Stimulated activated CD8-positive, alpha-beta memory T cell treated with anti-CD3 and anti-CD28 coated beads, Interleukin-7, amount 100 ng/mL, for 24 hours (primary cell): ENCODE measurements at places on chromosomes 13 and 19.

DNA sequence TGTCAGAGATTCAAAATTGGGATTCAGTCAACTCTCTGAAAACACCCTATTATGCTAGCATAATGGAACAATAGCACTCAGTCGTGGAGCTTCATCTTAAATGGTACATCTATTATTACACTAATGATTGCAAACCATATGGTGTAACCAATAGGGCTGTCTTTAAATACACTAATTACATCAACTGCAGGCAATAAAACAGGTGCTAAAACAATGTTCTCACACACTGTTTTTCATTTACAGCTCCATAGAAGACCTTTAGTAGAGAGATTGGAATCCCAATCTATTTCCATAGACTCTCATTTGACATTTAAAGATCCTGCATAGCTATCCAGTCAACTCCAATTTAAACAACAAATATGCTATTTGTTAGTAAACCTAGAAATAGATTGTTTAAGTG lies 1917.4 kb downstream of the OLFM4 start:
- no peak for DNase-seq

- DNase-seq, result no peak
These were observed at the start of gene F2RL3 for GRCh38 chr19:16888629-16889365. TSS of gene F2RL3 (plus strand) at chr19:16888999. CDS start at chr19:16889190, 191 bp downstream.

DNA sequence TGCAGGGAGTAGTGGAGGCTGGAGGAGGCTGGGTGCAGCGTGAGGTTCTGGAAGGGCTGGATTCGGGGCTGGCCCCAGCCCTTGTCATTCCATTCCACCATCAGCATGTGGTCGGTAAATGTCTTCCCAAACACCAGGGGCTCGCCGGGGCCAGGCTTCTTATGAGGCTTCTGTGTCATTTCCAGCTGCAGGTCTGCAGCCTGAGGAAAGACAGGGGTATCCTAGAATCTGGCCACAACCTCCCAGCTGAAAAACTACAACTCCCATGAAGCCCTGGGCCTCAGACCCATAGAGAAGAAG lies 4.4 kb downstream of the BCAT2 start:
- DNase-seq, result no peak

DNA sequence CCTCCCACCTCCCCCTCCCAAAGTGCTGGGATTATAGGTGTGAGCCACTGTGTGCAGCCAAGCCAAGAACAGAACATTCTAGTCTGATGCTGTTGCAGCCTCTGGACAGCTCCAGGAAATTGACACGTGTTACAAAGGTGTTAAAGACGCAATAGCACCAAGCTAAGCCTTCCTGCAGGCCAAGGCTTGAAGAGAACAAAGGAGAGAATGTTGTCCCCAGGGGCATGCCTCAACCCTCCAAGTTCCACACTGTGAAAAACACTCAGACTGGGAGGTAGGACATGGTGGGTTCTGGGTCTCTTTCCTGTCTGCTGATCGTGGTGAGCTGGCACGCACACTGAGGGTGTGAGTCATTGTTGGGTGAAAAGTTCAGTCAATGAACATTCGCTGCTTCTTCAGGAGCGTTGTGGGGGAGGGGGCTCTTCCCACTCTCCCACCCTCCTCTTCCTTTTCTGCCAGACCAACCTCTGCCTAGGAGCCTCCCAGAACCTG lies 5.3 kb upstream of the PTPRS start:
- DNase-seq, result no peak

DNA sequence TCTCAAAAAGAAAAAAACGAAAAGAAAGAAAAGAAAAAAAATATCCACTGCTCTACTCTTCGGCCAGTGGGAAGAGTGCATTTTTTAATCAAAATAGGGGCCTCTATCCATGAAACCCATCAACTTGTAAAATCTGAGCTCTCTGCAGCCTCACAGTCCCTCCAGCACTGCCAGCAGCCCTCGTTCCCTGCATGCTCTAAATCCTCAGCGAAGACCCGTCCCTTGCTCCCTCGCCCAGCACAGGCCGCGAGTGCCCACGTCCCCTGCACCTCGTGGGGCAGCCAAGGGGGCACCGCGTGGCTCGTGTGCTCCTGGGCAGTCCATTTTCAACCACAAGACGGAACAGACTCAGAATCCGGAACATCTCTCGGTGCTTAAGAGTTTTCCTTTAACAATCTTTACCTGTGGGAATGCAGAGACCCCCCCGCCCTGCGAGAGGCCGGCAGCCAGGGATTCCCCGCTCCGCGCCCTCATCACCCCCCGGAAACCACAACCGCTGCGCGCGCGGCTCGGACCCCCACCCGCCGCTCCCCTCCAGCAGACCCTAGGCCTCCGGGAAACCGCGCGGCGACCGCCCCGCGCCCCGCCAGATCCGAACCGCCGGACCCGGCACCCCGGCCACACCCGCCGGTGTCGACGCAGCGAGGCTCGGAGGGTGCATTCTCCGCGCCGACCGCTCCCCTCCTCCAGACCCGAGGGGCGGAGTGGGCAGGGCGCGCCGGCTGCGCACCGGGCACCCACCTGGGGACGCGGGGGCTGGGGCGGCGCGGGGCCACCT lies 638 bp downstream of the ANKRD27 start:
- DNase-seq, result no peak

- no peak for DNase-seq
These were observed 160.5 kb downstream of the STK24 start for GRCh38 chr13:98416408-98416807.

GRCh38 chr13:22243469-22244163 lies 572.7 kb downstream of the FGF9 start:
- DNase-seq, result no peak

- no peak for DNase-seq
These were observed 14.6 kb downstream of the RAB20 start for GRCh38 chr13:110546926-110547325.

DNA sequence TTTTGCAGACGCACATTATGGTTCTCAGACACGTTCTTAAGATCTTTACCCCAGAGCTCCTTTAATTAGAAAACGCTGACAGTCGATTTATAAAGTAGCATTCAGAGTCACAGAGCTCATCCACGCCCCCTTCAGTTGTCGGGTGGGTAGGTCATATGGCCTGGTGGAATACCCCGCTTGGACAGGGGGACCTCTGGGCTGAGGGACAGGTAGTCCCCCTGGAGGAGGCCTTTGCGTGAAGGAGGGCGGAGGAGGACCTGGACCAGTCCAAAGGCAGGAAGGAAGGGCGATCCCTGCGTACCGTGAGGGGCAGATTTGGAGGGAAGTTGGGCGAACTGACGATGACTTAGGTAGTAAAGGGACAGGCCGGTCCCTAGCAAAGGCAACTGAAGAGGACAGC lies 20.5 kb downstream of the VASP start:
- no peak for DNase-seq

DNA sequence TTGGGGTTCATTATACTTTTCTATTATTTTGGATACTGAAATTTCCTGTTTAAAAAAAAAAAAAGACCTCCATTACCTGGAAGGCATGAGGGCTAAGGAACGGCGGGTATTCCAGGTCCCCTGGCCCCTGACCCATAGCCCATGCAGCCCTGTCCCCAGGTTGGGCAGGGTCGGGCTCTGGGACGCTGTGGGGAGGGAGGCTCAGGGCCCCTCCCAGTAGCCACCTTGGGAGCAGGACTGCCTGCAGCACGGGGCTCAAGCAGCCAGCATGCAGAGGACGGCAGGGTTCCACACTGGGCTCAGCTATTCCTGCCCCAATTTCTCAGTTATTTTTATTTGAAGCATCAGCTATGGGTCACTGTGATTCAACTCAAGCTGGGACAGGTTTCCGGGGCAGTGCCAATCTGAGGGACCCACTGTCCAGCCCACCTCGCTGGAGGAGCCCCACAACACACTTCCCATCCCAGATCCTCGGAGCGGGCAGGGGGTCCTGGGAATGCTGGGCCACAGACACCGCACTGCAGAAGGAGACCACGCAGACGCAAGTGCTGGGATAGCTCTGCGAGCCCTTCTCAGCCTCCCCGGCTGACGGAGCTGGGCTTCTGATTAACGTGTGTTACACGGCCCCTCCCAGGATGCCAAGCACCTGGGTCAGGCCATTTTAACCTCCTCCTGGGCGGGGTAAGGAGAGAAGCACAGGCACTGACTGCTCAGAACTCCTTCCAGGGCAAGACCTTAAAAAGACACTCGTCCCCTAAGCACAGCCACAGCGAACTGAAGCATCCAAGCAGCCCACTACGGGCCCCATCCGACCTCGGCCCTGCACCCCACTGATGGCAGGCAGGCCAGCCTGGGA lies 60.1 kb downstream of the PEPD start:
- no peak for DNase-seq

DNA sequence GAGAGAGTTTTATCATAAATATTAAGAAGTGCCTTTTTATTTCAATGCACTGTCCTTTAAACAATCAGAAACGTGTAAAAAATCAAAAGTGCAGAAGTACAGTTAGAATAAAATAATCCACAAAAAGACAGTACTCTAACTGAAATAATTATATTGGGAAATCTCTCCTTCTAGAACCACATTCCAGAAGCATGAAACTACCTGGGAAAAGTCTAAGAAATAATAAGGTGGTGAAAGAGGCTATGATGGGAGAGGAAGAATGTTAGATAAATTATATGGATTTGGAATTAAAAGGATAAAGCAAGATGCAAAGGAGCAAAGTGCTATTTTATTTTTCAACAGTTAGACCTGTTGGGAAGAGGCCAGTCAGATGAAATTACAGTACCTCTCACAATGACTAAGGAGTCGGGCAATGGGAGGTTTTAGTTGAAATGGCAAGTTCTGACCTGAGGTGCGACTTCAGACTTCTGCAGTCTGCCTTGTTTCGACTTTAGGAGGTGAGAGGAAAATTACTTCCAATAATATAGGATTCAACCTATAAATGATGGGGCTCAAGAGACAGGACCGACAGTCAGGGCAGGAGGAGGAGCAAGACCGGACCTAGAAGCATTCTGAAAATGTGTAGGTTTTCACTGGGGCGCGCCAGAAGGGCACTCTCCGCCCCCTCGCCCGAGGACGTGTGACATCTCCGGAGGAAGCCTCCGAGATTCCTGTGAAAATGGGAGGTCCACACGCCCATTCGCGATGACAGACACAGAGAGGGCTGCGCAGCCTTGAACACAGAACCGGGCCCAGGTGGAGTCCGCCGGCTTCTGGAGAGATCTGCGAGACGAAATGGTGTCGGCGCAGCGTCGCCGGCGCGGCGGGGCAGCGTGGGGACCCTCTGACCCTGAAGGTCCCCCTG lies 717 bp downstream of the SPRYD7 start:
- DNase-seq, result peak; percentile 1

GRCh38 chr13:35092251-35092650 lies 150.2 kb downstream of the NBEA start:
- no peak for DNase-seq

DNA sequence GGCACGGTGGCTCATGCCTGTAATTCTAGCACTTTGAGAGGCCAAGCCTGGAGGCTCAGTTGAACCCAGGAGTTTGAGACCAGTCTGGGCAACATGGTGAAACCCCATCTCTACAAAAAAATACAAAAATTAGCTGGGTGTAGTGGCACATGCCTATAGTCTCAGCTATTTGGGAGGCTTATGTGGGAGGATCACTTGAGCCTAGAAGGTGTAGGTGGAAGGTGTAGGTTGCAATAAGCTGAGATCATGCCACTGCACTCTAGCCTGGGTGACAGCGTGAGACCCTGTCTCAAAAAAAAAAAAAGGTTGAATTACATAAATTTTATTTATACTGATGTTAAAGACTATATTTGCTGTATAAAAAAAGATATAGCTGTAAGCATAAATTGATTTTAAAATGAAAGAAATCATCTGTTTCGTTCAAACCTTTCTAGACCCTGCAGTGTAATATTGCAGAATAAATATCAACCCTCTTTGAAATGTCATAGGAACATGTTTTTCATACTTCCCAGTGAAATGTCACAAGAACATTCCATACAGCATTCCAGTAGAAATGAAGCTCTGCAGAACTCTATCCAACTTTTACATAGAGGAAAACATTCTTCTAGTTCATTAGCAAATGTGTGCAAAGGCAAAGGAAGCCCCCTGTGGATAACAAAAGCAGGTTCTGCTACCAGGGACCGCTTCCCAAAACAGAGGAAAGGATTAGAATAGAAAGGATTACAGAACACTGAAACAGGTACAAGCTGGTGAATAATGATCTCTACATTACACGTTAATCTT lies 76.0 kb downstream of the CAB39L start:
- no peak for DNase-seq

DNA sequence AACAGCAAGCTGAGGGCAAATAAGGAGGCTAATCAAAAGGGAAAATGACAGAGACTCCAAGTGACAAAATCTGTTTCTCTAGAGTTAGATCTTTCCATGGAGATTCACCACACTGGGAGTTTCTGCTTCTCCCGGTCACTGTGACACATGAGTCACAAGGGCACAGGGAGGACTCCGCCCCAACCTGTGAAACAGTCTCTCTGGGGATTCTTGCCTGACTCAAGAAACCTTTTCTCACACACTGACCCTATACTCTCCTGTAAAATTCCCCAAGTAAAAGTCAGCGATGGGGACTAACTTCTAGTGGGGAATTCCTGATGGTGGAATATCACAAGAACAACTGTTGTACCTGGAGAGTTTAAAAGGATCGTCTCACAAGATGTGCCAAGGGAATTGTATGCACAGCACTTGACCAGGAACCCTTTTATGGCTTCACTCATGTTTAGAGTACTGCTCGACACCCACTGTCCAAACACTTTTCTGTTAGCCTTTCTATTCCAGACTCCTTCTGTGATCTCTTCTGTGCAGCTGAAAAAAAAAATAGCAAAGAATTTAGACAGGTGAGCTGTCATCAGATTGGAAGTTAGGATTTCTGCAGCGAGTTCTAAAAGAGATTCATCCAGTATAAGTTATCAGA lies 46.8 kb upstream of the URAD start:
- DNase-seq, result no peak
